Fibroblast of mammary gland (primary cell): ENCODE measurements at places on chromosomes 12 and 14.

GRCh38 chr14:91493169-91493568 lies 16.9 kb downstream of the PPP4R3A start:
- peak; percentile 18 for DNase-seq

DNA sequence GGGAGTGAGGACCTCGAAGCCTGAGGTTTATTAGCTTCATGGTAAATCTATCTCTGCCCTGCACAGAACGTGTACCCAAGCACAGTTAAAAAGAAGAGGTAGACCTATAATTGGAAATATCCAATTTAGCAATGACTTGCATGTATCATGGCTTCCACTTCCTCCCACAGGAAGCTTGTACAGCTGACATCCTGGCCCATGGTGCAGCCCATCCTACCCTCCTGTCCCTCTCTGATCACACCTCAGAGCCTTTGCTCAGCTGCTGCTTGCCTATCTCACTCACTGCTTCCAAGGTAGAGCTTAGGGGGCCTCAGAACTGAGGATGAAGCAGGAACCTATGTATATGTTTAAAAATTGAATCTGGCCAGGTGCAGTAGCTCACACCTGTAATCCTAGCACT lies 4.3 kb upstream of the BCDIN3D start:
- no peak for DNase-seq

GRCh38 chr12:106883426-106883825 lies 72.3 kb upstream of the TMEM263 start:
- DNase-seq, result peak; percentile 53

GRCh38 chr12:50635364-50635763 lies 128.5 kb upstream of the ATF1 start:
- DNase-seq, result no peak

GRCh38 chr14:68886109-68886434 lies 93.0 kb downstream of the ACTN1 start:
- no peak for DNase-seq

GRCh38 chr14:106792543-106792942 lies 1266.2 kb downstream of the TMEM121 start:
- DNase-seq, result no peak

DNA sequence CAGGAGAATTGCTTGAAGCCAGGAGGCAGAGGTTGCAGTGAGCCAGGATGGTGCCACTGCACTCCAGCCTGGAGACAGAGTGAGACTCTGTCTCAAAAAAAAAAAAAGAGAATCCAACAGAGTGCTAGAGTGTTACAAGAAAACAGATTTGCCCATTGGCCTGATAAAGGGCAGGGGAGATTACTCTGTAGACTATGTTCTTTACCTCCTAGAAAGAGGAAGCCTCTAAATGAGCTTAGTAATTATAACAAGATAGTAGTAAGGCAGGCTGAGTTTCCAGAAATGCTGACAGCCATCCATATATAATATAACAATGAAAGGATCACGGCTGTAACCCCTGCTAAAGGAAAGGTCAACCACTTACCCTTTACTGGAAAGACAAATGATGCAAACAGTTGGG lies 24.4 kb downstream of the AK7 start:
- no peak for DNase-seq

DNA sequence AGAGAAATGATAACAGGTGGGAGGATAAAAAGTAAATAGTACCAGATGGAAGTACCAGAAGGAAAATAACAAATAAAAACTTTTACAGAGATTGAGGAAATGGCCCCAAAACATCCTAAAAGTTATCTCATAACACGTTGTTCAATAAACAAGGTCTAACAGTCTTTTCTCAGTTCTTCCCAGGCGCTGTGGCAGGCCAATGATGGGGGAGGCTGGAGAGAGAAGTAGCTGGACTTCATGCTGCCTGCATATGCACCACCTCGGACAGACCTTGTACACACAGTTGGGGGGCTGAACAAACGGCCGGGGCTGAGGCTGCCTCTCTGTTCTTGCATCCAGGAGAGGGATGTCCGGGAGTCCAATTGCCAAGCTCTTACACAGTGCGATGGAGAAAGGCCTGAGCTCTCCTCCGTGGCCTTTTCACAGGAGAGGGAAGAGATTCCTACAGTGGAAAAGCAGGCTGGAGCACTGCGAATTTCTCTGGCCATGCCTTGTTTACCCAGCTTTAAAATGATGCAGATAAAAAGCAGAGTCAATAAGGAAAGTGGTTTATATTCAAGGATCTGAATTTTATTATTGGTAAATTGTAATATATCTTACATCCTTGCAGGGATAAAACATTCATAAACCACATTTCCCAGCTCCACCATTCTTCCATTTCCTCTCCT lies 109.8 kb downstream of the PHLDA1 start:
- no peak for DNase-seq

DNA sequence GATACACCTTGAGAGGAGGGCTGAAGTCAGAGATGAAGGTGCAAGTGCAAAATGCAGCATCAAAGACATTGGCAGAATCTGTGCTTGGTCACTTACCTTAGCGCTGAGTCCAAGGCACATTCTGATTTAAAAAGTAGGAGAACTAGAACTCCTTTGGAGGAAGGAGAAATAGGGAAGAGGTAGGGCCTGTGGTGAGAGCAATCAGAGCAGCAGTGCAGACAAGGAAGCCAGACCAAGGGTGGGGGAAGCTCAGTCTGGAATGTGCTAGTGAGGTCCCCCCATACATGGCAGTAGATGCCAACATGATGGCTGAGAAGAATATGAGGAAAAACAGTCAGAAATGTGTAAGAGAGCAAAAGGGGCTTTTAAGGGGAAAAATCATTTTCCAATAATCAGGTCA lies 206.5 kb downstream of the SSPN start:
- no peak for DNase-seq

GRCh38 chr14:51724650-51725049 lies 72.9 kb downstream of the FRMD6 start:
- no peak for DNase-seq

DNA sequence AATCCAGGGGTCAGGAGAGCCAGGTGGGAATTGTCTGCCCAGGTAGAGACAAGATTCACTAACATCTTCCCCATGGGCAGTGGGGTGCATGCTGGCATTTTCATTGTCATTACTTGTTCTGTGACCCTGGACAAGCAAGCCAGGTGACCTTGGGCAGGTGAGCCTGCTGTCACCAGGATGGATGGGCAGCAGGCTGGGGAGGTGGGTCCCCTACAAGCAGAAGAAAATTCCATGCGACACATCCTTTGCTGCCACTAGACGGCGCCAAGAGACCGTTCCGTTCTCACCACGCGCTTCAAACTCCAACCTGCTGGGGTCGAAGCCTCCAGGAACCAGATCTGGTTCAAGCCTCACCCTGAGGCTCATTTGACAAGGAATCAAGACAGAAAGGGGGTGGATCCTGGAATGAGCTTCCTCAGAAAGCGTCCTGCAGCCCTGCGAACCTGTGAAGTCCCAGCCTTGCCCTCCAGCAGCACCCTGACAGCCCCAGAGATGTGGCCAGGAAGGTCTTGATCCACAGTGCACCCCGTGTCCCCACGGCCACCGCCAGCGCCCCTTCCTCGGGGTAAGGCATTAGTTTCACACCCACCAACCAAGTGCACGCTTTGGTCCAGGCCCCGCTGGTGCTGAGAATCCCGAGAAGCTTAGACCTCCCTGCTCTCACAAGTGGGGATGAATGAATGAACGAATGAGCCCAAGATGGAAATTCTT lies 3.2 kb upstream of the DYNC1H1 start:
- peak; percentile 80 for DNase-seq

GRCh38 chr12:1212526-1212925 lies 221.5 kb downstream of the ERC1 start:
- no peak for DNase-seq

- no peak for DNase-seq
Measured at GRCh38 chr12:66661357-66661756, 17.5 kb downstream of the GRIP1 start.

- DNase-seq, result no peak
Measured at GRCh38 chr14:21070083-21070609, at the start of gene ARHGEF40. TSS of gene ARHGEF40 (plus strand) at chr14:21070304. CDS start at chr14:21070397, 93 bp downstream.

DNA sequence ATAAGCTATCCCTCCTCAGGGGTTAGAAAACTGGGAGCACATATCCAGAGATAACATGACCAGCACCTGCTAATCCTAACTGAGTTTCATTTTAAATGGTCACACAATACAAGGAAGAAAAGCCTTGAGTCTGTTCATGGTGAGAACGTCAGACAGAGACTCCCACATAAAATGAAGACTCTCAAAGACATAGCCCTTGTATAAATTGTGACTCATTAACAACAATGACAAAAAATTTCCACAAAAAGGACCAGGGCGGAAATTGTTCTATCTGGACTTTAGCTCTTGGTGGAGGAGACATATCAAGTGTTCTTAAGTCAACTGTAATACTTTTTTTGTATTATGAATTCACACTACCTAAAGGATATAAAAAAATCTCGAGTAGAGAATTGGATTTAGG lies 313.7 kb upstream of the DCN start:
- no peak for DNase-seq

DNA sequence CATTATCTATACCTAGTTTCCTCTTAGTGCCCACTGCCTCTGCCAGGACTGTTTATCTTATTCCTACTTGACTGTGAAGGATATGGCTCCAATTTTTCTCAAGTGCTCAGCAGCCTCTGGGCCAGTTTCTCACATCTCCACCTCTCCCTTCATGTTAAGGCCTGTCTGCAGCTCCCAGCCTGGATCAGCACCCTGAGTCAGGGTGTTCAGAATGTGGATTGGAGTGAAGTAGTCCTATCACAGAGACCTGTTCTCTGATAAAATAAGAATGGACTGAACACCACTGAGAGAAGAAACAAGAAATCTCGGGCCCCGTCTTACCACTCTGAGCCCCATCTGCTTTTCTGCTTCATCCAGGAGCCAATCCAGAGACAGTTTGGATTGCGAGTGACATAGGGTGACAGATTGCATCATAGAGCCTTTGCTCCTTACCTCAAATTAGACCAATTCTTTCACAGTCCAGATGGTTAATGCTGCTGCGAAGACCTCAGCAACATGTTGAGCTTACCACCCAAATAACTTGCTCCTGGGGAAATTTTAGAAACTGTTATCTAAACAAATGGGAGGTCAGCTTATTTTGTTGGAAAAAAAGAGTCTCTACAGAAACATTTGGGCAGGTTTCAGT lies 473.1 kb downstream of the PDZRN4 start:
- DNase-seq, result no peak

DNA sequence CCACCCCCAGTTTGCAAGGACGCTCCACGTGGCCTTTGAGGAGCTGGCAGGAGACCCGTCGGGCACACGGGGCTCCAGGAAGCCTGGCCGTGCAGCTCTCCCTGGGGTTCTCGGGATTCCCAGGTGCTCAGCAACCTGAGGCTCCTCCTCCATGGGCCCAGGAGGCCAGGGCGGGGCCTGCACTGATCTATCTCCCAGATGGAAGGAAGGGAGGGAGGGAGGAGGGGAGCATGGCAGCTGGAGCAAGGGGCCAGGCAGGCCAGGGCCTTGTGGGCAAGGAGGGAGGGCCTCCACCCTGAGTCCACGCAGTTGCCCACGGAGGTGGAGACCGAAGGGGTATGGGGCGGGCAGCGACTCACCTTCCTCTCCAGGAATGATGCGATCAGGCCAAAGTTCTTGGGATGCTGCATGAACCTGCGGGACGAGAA lies 127.3 kb downstream of the RFLNA start:
- DNase-seq, result no peak

- DNase-seq, result no peak
Measured at GRCh38 chr14:90781876-90782275, 34.4 kb downstream of the TTC7B start.

- peak; percentile 94 for DNase-seq
Measured at GRCh38 chr12:65634626-65635331, 189.5 kb upstream of the HMGA2 start.

DNA sequence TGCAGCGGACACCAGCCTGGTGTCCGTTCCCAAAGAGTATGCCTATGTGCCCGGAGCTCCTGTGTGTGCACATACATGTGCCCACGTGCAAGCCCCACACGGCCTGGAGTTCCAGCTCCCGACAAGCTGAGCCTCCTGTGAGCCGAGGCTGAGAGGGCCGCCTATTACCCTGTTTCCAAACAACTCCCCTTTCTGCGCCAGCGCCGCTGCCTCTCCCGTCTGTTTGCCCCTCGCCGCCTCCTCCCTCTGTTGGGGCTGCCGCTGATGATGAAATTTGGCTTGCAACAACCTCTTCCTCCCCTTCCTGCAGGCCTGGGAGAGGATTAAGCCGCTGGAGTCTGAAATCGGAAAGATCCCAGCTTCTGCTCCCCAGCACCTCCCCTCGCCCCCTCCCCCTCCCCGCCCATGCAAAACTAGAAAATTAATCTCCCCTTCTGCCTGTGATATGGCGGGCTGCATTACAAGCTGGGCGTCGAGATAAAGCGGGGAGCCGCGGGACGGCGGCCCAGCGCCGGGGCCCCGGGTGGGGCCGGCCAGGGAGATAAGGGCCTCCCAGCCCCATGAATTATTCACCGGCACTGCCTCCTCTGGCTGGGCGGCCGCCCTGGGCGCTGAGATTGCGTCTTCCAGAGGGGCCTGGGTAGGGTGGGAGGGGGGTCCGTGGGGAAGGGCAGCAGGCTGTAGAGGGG lies 6.8 kb upstream of the ASIC1 start:
- peak; percentile 61 for DNase-seq

GRCh38 chr12:122021193-122021821 lies 377 bp upstream of the BCL7A start:
- DNase-seq, result no peak

- no peak for DNase-seq
Measured at GRCh38 chr12:77477907-77478533, 352.7 kb upstream of the NAV3 start.

GRCh38 chr14:57346741-57347140 lies 43.6 kb upstream of the NAA30 start:
- DNase-seq, result no peak

- DNase-seq, result no peak
Measured at GRCh38 chr12:17411662-17412061, 678.3 kb downstream of the RERGL start.

GRCh38 chr14:91402771-91403600 lies 14.6 kb downstream of the CCDC88C start:
- no peak for DNase-seq

GRCh38 chr14:93050761-93051160 lies 65.0 kb downstream of the ITPK1 start:
- DNase-seq, result no peak

DNA sequence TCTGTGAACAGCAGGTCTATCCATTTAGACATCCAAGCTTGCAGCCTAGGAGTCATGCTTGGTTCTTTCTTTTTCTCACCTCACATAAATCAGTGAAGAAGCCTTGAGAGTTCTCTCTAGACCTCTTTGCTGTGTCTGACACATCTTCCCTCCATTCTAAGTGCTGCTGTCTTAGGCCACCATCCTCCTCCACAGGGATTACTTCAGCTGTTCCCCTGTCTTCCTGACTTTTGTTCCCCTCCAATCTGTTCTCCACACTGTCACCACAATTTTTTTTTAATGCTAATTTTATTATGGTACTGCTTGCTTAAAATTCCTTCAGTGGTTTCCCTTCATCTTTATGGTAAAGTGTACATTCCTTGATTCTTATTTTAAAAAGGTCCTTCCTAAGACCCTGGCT lies 71.8 kb downstream of the DERA start:
- no peak for DNase-seq
